ENCODE measurements at places on chromosomes 1 and 21. TPM values are rescaled to one million over a fixed set of nuclear protein-coding genes. Genes with fewer than 3 reads are reported as not detected.

Gene CTSK
- 7.7 TPM for total RNA-seq

DNA sequence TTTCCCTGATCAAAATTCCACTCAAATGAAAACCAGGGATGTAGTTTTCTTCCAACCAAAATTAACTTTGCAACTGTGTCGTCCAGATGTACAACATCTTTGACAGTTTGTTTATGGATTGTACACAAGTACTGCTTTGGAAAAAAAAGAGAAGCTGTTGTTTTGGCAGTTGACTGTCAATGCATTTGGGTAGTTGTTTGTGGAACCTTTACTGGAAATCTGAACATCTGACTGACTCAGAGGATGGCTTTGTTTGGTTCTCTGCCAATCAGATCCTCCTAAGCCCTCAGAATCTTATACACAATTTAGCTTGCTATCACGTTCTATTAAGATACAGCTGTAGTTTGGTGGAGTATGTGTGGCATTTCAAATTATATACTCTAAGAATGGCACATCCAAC is 195.0 kb downstream of the KCNK2 start:
- no peak for ATAC-seq

- no peak for ATAC-seq
These were observed 14.9 kb downstream of the ABCA4 start for GRCh38 chr1:94105957-94106529.

DNA sequence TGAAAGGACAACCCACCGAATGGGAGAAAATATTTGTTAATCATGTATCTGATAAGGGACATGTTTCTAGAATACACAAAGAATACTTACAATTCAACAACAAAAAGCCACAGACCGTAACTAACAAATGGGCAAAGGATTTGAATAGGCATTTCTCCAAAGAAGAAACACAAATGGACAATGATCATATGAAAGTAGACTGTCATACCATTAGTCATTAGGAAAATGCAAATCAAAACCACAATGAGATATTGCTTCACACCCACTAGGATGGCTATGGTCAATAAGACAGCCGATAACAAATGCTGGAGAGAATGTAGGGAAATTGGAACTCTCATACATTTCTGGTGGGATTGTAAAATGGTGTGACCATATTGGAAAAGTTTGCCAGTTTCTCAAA is 367.2 kb upstream of the SGIP1 start:
- no peak for ATAC-seq

Gene TNFRSF4
- total RNA-seq = 0.36 TPM

GRCh38 chr21:26758083-26758880 is 86.9 kb downstream of the ADAMTS1 start:
- no peak for ATAC-seq

GRCh38 chr1:65495137-65495536 is 74.7 kb downstream of the LEPR start:
- ATAC-seq = no peak

DNA sequence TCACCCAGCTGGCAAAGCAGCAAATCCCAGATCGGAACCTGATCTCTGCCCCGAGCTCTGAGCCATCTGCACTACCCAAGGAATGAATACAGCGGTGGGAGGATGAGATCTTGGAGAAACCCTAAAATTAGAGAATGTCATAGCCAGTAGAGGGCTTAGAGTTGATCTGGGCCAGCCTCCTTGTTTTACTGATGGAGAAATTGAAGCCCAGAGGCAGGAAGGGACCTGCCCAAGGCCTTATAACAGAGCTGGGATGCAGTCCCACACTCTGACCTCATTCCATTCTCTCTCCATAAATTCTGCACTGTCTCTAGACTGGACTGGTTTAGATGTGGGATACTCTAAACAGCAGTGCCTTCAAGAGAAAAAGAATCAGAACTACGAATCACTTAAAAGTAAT is 4.8 kb upstream of the SFN start:
- ATAC-seq = peak; percentile 1

- ATAC-seq = no peak
These were observed 729.0 kb upstream of the BRINP3 start for GRCh38 chr1:191206513-191207207.

Gene FBXO2
- total RNA-seq = 5.9 TPM

Gene TRAF3IP3
- 0.80 TPM for total RNA-seq

DNA sequence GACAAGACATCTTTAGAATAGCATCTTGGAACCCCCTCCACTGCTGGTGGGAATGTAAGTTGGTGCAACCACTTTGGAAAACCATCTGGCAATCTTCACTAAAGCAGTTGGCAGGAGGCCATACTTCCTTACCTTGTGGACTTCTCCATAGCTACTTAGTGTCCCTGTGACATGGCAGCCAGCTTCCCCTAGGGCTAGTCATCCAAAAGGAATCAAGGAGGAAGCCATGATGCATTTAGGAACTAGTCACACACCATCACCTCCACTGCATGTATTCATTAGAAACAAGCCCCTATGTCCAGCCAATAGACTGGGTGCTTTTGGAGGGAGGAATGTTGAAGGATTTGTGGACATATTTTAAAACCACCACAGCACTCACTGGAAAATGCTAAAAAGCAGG is 19.9 kb downstream of the MX2 start:
- ATAC-seq = no peak

GRCh38 chr1:103489935-103490334 is 35.6 kb upstream of the RNPC3 start:
- no peak for ATAC-seq

Gene ADAMTS5
- 0.80 TPM for total RNA-seq

Gene ST6GALNAC3
- 0.72 TPM for total RNA-seq

Gene RHD
- total RNA-seq = not detected

- ATAC-seq = no peak
These were observed 182.9 kb upstream of the FGGY start for GRCh38 chr1:59113876-59114457.

DNA sequence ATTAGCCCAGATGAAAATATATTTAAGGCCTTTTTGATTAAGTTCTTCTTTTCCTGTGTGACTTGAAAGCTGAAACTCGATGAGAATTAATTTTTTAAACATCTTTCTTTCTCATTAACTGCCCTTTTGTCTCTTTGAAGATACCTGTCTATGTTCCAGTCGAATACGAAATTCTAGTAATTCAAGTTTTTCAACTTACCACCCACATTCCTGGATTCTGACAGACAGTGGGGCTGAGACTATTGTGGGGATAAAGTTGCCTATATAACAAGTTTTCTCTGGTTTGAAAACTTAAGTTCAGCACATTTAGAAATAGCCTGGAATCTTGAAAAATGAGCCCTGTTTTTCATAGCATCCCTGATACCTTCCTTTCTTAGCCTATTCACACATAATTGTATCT is 114.6 kb downstream of the NTNG1 start:
- ATAC-seq = no peak

DNA sequence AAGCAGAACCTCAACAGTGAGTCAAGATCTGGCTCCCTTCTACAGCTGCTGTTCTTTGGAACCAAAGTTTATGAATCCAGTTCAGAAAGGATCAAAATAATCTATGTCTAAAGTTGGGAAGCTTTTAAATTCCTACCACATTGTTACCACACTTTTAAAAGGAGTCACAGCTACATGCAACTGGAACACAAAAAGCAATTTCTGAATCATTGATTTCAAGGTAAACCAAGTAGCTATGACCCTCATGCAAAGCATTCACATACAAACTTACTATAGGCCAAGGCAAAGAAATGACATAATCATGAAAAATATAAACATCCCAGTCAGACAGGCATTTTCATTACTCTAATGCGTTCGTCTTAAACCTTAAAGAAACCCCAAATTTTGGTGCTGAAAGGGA is 3.5 kb downstream of the SIPA1L2 start:
- ATAC-seq = no peak

Gene LMX1A
- 0.04 TPM for total RNA-seq

DNA sequence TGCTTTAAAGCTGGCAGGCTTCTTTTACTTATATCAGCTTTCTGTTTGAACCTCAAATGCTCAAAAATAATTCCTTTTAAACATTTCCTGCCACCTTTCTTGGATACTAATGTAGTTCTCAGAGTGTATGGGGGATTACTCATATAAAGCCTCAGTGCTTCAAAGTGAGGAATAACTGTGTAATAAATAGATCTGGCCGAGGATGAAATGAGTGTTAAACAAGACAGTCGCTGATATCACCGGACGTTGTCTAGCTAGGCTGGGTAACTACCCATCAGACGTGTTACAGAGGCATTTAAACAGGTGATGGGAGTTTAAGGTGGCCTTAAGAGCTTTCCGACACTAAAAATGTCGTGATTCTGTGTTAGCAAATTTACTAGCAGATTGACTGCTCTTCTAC is 53.1 kb downstream of the VANGL2 start:
- no peak for ATAC-seq

- ATAC-seq = no peak
These were observed 185.6 kb downstream of the TGFBR3 start for GRCh38 chr1:91700332-91700731.

- ATAC-seq = no peak
These were observed 6.9 kb downstream of the TRAPPC10 start for GRCh38 chr21:44018813-44019567.

Gene KCNA10
- not detected for total RNA-seq
